Uterus (tissue), 4 donors: ENCODE measurements at places on chromosomes 11 and 22.

- no peak for DNase-seq
Measured at GRCh38 chr11:107606141-107606540, 15.2 kb downstream of the ELMOD1 start.

DNA sequence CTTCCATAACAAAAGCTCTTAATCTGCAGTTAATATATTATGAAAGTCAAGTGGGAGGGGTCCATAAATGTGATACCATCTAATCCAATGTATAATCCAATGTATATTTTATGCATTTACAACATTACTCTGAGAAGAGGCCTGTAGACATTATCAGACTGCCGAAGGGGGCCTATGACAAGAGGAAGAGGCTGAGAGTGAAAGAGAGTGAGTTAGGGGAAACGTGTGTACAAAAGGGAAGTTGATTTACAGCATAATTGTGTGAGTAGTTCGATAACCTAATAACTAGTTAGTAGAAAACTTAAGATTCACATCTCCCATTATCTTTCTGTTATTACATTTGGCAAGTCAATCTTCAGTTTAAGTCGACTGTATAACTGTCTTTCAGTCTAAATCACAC is 86.6 kb downstream of the DDX10 start:
- DNase-seq, result no peak

DNA sequence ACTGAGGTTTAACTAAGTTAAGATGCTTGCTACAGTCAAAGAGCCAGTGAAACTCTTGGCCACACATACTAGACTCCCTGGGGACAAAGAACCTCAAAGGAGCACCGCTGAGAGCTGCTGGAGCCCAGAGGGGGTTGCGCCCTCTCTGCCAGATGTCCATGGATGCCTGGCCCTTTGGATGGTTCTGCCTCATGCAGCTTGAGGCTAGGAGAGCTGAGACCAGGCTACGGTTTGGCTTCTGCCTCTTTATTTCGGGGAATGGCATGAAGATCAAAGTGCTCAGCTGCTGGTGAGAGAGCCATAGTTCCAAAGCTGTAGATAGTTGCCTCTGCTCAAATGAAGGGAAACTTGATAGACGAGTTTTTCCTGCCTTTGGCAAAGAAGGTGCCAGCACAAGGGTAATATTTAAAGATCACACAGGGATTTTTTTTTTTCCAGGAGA is 43.0 kb downstream of the RASSF10 start:
- no peak for DNase-seq

GRCh38 chr22:27501191-27501936 is 300.2 kb downstream of the MN1 start:
- no peak for DNase-seq

GRCh38 chr11:16982256-16982671 is 31.9 kb downstream of the PLEKHA7 start:
- no peak for DNase-seq

DNA sequence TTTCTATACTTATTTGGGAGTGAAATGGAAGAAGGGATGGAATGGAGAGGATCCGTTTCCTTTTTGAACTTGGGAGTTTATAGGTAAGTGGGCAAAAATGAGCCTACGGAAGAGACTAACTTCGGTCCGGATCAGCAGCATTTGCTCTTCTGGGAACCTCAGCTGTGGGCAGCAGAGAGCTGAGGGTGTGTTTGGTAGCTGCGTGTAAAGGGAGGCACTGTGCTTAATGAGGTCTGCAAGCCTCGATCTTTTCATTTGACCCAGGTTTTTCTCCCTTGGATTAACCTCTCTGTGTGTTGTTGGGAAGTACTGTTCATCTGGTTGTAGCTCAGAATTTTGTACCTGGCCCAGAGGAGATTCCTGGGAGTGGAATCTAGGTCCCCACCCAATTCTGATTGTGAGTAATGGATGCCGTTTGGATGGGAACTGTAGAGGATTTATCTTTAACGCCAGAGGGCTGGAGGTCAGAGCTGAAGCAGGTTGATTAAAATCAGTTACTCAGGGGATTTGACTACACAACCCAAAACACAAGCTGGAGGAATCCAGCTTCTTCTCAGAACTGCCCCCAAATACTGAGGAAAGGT is 201.6 kb upstream of the SORL1-AS1 start:
- no peak for DNase-seq

GRCh38 chr22:36461665-36462649 is 19.5 kb downstream of the TXN2 start:
- DNase-seq, result peak; percentile 75

GRCh38 chr11:35671396-35672127 is 9.0 kb downstream of the TRIM44 start:
- DNase-seq, result no peak

GRCh38 chr11:9385327-9385899 is 961 bp downstream of the IPO7 start:
- no peak for DNase-seq

GRCh38 chr22:34588871-34589545 is 476.9 kb upstream of the ISX start:
- DNase-seq, result no peak

- DNase-seq, result no peak
Measured at GRCh38 chr11:116162886-116163230, 609.9 kb downstream of the BUD13 start.

DNA sequence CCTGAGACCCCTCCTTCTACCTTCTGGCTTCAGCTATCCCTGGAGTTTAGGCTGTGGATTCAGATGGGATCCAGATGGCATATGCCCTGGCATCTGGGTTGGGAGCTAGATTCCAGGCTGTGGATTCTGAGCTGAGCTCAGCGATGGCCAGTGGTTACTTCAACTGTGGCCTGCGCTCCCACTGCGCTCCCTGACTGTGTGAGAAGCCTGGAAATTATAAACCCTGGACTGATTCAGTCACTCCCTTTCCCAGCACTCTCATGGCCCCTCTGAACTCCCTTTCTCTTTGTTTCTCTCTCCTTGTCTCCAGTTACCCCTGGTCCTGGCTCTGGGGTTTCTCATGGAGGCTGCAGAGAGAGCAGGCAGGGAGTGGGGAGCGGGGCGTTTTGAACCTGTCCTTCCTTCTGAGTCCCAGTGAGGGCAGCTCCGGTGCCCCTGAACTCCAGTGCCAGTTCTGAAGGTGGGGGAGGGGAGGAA is 4.8 kb downstream of the ARHGEF17 start:
- no peak for DNase-seq

DNA sequence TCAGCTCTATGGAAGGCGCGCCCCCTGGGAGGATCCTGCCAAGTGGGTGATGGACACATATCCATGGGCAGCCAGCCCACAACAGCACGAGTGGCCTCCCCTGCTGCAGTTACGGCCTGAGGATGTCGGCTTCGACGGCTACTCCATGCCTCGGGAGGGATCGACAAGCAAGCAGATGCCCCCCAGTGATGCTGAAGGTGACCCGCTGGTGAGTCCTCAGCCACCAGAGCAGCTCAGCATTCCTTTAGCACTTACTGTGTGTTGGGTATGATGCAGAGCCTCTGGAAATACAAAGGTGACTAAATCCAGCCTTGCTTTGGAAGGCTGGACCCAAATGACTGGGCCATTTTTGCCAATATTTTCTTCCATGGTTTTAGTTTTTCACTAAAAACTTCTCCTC is 45.7 kb downstream of the DBX1 start:
- no peak for DNase-seq

GRCh38 chr11:57474017-57474802 is 13.9 kb downstream of the RTN4RL2 start:
- DNase-seq, result no peak

DNA sequence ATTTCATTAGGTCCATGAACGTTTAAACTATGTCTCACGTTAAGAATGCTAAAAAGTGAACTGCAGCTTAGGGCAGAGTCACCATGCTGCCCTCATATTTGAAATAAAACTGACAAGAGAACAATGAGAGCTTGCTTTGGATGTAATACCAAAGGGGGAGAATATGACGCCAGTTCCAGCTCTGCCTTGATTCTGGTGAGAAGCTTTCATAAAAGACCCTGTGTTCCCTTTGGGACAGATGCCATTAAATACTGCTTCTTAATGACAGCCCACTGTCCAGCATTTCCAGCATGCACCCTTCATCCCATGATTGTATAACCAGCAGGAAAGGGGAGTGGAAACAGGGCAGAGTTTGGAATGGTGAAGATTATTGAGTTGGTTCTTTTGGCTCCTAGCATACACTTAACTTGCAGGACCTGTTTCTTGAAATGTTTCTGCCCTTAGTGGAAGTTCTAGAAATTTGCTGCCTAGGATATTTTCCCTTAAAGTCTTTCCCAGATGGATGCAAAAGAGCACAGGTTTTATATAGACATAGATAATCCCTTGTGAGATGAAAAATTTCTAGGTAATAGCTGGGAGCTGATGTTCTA is 139.3 kb upstream of the LDLRAD3 start:
- no peak for DNase-seq

- DNase-seq, result no peak
Measured at GRCh38 chr11:106231591-106231990, 154.1 kb downstream of the AASDHPPT start.

GRCh38 chr22:20456064-20456721 is 18.6 kb upstream of the SCARF2 start:
- DNase-seq, result peak; percentile 79

- no peak for DNase-seq
Measured at GRCh38 chr11:91047882-91048281, 825.0 kb upstream of the CHORDC1 start.

- no peak for DNase-seq
Measured at GRCh38 chr22:49449811-49450446, 377.7 kb downstream of the BRD1 start.

DNA sequence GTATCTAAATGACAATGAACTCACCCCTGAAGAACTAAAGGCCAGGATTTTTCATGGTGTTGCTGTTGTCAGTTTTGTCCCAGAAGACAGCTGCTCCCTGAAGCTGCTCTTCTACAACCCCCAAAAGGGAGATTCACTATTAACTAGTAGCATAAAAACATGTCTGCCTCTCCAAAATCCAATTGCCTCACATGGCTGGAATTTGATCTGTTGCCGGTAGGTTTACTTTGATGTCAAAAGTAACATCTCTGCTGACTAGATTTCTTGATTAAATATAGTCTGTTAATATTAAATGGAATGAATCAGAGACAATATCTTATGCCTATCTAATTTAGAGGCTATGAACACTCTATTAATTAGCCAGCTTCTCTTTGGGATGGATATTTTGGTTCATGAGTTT is 425.4 kb downstream of the ETS1 start:
- no peak for DNase-seq

- no peak for DNase-seq
Measured at GRCh38 chr11:59273373-59273841, 60.7 kb upstream of the MPEG1 start.

DNA sequence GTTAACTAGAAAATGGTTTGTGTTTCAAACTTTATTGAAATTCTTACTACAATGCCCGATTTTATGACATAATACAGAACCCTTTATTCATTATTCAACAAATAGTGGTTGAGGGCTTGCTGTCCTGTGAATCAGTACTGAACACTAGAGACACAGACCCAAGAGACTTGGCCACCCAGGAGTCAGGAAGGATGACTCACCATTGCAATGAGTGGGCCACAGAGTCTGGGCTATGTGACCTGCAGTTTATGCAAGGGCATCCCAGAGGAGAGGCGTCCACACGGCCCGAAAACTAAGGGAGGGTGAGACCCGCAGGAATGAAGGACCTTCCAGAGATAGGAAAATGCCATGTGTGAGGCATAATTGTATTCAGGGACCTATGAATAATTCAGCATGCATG is 143.8 kb upstream of the DDI1 start:
- DNase-seq, result no peak

GRCh38 chr11:6602096-6602940 is 1.1 kb downstream of the RRP8 start:
- DNase-seq, result peak; percentile 11

DNA sequence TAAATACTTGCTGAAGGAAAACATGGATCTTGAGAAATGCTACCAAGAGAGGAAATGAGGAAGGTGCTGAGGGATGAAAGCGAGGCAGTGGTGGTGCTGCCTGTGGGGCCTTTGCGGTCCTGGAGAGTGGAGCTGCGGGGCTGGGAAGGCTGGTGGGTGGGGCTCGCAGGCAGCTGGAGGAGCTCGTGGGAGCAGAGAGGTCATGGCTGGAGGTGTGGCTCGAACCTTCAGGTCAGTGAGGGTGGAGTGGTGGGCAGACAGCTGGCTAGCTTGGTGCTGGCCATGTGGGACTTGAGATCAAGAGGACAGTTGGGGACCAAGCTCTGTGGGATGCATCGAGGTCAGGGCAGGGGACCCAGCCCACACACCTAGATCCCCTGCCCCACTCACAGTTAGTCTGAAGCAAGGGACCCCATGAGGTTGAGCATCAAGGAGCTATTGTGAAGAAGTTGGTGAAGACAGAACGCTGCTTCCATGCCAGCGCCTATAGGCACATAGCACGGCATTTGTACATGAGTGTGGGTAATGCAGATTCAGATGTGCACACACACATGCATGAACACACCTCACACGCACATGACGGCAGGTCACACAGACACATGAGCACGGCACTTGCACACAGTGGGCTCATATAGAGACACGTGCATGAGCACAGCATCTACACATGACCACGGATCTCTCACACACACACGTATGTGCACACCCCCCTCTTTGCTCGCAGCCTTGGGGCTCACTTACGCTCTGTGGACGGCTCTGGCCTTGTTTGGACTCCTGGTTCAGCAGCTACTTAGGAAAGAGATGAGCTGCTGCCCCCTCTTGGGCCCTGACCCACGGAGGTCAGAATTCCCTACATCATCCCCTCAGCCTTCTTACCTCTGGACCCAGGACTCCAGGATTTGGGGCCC is 30.4 kb downstream of the SHANK3 start:
- no peak for DNase-seq

DNA sequence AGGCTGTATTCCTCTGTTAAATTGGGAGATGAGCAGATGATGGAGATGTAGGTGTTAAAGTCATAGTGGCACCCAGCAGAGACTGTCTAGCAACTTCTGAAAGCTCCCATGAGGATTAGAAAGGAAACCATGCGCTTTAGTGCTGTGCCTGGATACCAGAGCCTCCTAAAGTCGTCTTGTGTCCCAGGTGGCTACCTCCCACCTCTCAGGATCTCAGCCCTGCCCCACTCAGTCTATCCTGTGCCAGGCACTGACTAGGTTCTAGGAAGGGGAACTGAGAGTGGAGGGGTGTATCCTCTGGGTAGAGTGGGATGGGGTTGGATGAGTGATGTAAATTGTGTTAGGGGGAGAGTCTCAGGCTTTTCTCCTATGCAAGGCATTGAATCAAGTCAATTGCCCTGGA is 60.2 kb downstream of the KIAA1671 start:
- DNase-seq, result no peak

DNA sequence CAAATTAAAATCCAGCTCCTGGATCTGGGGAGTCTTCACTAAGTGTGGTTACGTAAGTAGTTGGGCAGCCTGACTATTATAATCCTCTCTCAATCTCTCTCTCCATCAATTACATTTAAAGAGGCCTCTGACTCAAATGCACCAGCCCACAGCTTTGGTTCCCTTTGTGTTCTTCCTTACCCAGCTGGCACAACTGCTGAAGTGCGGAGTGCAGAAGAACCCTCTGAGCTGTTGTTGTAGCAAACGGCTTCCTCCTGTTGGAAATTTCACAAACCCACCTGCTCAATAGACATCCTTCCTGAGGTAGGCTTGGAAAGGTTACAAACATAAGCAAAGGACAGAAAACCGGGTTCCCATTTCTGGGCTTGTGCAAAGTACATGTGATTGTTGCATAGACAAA is 17.0 kb upstream of the SORL1 start:
- DNase-seq, result no peak
